Common myeloid progenitor, CD34-positive (primary cell): ENCODE measurements at places on chromosomes 4 and X.
A peak's percentile ranks its signal among the peaks of the same experiment; 100 is the strongest.

GRCh38 chr4:86014599-86014998 is 345.3 kb downstream of the MAPK10 start:
- no peak for DNase-seq

DNA sequence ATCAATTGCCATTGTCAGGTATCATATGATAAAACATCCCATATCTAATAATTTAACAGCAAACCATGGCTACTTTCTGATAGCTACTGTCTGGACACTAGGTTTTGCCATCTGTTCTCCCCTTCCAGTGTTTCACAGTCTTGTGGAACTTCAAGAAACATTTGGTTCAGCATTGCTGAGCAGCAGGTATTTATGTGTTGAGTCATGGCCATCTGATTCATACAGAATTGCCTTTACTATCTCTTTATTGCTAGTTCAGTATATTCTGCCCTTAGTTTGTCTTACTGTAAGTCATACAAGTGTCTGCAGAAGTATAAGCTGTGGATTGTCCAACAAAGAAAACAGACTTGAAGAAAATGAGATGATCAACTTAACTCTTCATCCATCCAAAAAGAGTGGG is 7.0 kb downstream of the NPY5R start:
- no peak for DNase-seq

- no peak for DNase-seq
These were observed 105.1 kb downstream of the NFKB1 start for GRCh38 chr4:102606261-102606660.

DNA sequence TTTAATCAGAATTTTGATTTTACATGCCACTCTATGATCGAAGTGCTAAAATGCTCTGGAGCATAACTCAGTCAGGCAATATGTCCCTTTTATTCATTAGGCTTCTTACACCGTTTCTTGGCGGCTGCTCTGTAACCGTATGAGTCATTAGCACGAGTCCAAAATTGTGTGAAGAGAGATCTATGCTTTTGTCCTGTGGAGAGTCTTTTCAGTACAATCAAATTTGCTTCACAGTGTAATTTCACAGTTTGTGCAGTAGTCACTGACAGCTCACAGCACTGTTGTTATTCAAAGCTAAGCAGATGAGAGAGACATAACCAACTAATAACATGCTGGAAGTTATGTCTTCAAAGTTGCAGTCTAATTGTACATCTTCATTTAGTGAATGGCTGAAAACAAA is 167.8 kb downstream of the PCDH10 start:
- no peak for DNase-seq

- DNase-seq = no peak
These were observed 117.6 kb upstream of the GPR101 start for GRCh38 chrX:137151403-137151802.

- DNase-seq = no peak
These were observed 26.9 kb downstream of the C4orf46 start for GRCh38 chr4:158644760-158645159.

DNA sequence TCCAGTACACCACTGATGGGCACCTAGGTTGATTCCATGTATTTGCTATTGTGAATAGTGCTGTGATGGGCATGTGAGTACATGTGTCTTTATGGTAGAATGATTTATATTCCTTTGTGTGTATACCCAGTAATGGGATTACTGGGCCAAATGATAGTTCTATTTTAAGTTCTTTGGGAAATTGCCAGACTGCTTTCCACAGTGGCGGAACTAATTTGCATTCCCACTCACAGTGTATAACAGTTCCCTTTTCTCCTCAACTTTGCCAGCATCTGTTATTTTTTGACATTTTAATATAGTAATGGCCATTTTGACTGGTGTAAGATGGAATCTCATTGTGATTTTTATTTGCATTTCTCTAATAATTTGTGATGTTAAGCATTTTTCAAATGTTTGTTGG is 25.9 kb downstream of the CC2D2A start:
- no peak for DNase-seq

GRCh38 chr4:76993787-76994641 is 44.5 kb downstream of the SEPTIN11 start:
- DNase-seq = no peak

GRCh38 chr4:137819964-137820383 is 287.7 kb upstream of the PCDH18 start:
- DNase-seq = peak; percentile 46
